CD4-positive, alpha-beta memory T cell (primary cell): ENCODE measurements at places on chromosomes 1 and 21. TPM values are rescaled to one million over a fixed set of nuclear protein-coding genes. Genes with fewer than 3 reads are reported as not detected.

- no peak for DNase-seq
These were observed 33.8 kb downstream of the SLX9 start for GRCh38 chr21:44973598-44973997.

DNA sequence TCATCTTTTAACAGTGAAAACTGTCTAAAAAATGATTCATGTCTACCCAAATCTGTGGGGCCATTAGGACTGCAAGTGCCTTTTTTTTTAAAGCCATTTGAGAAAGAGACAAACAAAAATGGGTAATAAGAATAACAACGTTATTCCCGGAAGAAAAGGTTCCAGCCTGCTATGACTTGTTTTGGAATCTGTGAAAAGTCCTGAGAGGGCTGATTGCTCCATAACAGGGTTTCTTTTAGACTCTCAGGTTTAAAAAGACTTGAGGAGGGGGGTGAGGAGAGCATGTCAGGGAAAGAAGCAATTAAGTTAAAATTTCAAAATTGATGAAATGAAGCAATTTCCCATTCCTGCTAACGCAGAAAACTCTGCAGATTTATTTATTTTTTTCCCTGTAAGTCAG, 56.4 kb downstream of the CACHD1 start:
- no peak for DNase-seq

- DNase-seq: no peak
These were observed 59.3 kb upstream of the PPP2R5A start for GRCh38 chr1:212225871-212226302.

- no peak for DNase-seq
These were observed 27.1 kb upstream of the VTCN1 start for GRCh38 chr1:117237726-117238381.

DNA sequence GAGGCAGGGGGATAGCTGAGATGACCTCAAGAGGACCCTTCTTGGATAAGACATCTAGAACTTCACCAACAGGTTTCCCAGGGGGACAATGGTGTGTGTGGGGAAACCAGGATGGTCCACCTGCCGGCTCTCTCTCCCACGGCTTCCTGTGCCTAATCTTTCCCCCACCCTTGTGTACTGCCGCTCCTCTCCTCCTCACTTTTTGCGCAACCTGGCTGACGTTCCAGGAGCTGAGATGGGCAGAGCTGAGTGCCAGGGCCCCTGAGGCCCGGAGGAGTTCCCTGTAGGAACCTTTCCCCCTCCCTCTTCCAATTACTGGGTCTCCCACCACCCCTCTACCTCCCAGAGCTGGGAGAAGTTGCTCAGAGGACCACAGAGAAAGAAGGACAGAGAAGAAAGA, 6.9 kb downstream of the SLC26A9 start:
- no peak for DNase-seq

- DNase-seq: no peak
These were observed 88.3 kb downstream of the SMYD3 start for GRCh38 chr1:246418565-246419312.

DNA sequence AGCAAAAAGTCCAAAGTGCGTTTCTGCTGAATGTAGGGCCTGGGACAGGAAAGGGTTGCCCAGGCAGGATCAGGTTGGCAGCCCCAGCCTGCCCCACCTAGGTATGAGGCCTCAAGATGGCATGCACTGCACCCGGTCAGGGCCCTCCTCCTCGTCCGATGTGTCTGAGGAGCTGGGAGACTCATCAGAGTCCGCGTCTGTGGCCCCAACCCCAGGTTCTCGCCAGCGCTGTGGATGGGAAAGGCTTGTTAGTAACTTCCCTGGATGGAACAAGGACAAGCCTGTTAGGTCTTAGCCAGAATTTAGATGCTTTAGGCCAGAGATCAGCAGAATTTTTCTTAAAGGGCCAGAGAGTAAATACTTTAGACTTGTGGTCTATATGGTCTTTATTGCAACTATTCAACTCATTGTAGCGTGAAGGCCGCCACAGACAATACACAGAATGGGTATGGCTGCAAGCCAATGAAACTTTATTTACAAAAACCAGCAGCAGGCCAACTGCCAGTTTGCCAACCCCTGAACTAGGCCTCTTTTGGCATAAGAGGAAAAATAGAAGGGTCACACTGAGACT, 12.4 kb downstream of the PEA15 start:
- DNase-seq: no peak

DNA sequence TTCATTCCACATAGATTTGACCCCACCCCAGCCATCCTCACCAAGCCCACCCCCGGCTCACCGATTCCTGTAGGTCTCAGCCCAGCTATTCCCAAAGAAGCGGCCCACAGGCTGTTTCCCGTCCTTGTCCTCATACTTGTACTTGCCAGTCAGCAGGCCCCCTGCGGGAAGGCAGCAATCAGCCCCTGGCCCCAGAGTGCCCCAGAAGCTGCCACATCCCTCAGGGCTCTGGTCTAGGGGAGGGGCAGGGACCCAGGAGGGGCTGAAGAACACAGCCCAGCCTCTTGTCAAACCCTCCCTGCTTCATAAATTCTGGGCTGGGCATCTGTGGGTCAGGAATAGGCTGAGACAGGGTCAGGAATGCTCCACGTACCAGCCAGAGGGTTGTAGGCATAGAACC, 5.0 kb downstream of the AKR7A2 start:
- DNase-seq: no peak

- DNase-seq: no peak
These were observed 187.1 kb downstream of the CAMTA1 start for GRCh38 chr1:6972399-6972798.

- no peak for DNase-seq
These were observed 3.1 kb upstream of the PLA2G2E start for GRCh38 chr1:19926296-19927129.

DNA sequence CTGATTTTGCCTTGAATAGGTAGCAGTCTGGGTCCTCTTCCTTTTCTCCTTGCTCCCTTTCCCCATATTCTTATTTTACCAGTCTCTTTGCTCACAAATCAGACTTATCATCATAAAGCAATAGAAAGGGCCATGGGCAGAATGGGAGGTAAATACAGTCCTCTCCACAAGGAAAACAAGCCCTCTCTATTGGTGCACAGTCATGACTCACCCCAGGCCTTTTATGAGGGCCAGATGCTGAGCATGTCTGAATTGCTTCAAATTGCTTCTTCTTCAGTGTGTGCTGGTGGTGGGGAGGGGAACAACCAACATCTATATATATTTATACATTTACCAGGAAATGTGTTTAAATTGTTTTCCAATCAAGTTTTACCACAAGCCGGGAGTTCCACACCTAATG, 75.2 kb downstream of the GFI1 start:
- DNase-seq: no peak

DNA sequence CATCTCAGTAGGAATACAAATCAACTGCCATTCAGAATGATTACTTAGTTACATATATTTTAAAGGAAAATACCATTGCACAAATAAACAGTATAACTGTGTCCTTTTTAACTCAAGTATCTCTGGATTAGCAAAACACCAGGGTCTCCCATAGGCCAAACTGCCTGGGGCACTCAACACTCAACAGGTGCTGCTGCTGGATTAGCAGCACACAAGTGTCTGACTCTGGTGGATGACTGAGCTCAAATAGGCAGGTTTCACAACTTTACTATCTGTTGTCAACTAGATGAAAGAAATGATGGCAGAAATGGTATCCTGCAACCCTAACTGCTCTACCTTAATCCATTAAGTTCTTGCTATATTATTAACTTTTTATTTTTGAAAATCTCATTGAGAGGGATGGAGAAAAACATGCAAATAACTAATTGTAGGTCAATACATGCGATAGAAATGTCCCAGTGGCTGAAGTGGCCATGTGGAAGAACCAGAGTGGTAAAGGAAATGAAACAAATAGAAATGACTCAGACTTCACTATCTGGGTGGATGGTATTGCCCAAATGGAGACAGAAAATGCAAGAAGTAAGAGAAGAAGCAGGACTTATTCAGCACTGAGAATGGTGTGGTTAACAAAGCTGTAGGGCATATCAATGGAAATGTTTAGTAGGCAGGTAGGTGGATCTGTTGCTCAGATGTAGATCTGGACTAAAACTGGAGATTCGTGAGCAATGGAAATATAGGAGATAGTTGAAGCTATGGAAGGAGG, 90.8 kb upstream of the CCDC190 start:
- no peak for DNase-seq

GRCh38 chr1:225593414-225593813, 59.5 kb downstream of the ENAH start:
- no peak for DNase-seq

DNA sequence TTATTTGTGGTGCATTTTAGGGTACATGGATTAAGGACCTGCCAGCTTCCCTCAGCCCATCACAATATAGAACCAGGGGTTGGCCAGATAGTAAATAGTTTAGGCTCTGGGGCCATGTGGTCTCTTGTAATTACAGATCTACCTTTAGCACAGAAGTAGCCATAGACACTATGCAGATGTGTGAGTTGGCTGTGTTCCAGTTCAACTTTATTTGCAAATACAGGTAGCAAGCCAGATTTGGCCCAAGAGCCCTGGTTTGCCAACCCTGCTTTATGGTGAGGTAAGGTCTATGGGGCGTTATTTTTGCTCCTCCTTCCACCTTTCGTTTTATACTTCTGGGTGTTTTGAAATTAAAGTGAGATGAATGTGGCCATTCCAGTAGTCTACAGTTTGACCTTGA, 48.7 kb downstream of the MRPS6 start:
- no peak for DNase-seq

Gene IBA57
- polyA plus RNA-seq: 1.3 TPM

Gene SMYD2
- polyA plus RNA-seq: 46.1 TPM

Gene HCRTR1
- not detected for polyA plus RNA-seq
